ENCODE measurements at places on chromosomes 4 and X.
A peak's percentile ranks its signal among the peaks of the same experiment; 100 is the strongest.

DNA sequence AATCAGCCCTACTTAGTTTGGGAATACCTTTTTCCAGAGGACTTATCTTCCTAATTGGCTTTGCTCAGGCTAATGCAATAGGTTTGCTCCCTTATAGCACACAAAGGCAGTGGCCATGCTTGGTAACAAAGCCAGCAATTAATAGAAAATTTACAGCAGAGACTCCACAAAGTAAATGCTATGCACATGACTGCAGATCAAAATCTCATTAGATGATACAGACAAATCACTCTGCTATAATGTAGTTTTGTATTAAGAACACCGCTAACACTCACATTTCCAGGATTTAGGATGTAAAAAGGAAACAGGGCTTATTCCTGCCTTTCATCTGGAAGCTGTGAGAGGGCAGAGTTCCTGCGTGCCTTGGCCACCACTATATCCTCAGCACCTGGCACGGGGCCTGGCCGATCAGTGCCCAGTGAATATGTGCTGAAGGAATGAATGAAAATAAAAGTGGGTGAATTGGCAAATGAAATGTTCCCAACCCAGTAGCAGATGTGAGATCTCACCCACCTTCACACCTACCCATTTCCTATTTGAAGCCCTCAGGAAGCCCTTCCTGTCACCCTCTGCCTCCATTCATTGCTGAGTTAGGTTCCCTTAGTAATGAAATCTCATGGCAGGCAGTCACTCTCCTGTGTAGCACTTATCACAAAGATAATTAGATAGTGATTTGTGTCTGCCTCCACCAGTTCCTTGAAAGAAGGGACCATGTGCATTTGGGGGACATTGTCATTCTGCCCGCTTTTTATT, 5.1 kb downstream of the SEPTIN6 start:
- no peak for DNase-seq

GRCh38 chr4:146143888-146144287, 31.6 kb upstream of the LSM6 start:
- no peak for DNase-seq

DNA sequence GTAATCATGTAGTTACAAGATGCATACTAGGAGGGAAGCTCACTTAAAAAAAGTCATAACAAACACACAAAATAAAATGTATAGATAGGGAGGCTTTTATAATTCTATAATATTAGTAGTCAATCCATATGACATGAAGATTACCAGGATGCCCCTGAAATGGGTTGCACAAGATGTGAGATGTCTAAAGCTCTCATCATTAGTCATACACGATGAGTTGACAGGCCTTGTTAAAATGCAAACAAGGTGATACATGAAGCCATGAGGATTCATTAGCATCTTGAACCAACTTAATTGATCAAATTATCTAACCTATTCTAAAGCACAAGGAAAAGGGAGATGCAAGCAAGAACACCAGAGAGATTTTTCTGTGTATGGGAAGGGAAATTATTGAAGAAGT, 470.2 kb downstream of the IQCM start:
- no peak for DNase-seq

GRCh38 chr4:112938461-112939058, 110.9 kb upstream of the ANK2 start:
- DNase-seq = no peak

DNA sequence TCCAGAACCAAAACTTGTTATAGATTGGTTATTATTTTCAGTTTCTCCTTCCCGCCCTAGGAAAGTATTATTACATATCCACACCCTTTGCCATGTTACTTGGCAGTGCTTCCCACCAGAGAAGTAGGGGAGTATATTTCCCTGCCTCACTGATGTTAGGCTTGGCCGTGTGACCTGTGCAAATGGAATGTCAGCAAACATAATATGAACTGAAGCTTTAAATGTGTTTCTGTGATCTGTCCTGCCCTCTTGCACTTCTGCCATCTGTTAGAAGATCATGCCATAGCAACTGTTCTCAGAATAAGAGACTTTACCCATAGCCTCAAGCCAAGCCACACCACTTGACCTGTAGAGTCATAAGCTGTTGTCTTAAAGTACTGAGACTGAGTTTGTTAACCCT, 36.7 kb upstream of the NEUROG2 start:
- no peak for DNase-seq

DNA sequence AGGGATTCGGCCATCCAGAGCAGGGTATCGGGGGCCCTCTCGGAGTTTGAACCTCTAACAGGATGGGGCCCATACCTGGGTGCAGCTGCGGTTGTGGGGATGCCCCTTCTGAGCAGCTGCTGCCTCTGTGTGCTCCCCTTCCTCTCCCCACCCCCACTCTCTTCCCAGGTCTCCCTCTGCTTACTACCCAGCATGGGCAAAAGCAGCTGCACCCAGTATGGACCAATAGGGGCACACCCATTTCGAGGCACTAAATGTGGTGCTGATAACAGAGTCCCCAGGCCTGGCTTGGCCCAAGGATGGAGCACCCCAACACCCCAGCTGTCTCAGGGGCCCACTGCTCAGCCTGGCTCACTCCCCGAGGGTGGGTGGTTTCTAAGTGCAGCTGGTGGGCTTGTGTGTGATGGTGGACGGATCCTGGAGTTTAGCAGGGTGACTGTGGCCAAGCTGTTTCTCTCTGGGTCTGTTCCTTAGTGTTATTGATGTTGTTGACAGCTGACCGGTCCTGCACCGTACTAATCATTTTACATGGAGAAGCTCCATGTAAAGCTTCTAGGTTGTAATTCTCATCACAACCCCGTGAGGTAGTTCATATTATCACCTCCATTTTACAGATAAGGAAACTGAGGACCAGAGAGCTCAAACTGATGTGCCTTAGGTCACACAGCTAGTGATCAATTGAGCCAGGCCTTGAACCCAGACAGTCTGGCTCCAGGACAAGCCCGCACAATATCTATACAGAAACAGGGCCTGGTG, 13.1 kb upstream of the KIAA0232 start:
- no peak for DNase-seq

DNA sequence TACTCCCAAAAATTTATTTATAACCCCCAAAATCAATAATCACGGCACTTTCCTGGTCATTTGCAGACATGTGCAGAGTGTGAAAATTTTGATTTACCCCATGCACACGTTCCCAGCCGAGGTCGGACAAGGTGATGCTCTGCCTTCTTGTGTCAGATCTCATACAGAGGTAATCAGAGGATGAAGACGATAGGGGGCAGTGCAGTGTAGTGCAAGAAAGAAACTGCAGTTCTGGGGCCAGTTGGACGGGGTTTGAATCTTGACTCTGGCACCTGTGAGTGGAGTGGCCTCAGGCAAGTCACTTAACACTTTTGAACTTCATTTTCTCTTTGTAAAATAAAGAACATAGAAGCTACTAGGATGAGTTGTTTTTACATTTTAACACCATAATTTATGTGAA, 88.4 kb downstream of the FRMPD3 start:
- DNase-seq = peak; percentile 6

DNA sequence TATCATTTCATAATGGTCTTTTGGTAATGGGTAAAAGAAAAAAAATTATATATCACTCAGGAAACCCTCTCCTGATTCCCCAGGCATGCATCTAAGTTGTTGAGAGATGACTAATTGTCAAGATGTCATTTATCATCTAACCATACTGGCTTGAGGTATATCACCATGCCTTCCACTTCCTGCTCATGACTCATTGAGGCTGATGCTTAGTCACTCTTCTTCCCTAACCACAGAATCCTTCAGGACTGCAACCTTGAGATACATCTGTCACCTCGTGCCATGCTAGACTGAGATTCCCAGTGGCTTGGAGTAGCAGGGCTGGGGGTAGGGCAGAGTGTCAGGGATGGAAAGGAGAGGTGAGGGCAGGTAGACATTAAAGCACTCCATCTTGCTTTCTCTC, 782.5 kb upstream of the INTU start:
- DNase-seq = no peak

DNA sequence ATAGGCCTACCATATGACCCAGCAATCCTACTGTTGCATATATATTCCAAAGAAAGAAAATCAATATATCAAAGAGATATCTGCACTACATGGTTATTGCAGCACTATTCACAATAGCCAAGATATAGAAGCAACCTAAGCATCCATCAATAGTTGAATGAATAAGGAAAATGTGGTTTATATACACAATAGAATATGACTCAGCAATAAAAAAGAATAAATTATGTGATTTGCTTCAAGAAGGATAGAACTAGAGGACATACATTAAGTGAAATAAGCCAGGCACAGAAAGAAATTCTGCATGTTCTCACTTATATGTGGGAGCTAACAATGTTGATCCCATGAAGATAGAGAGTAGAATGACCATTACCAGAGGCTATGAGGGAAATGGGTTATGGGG, 13.1 kb upstream of the FHIP1A start:
- no peak for DNase-seq

DNA sequence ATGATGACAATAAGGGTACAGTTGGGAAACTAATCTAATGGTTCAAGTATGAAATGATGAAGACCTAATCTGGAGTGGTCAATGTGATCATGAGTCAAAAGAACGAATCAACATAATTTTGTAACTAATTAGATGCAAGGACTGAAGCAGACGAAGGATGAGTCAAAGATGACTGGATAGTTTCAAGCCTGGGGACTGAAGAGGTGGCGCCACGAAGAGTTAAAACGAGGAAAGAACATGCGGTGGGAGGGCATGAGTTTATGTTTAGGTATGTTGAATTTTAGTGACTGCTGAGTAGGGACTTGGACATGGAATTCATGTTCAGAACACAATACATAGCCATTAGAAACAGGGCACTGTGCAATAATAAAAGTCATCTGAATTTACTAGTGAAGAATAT, 221.5 kb upstream of the FAM241A start:
- DNase-seq = no peak

- no peak for DNase-seq
Observed at GRCh38 chr4:5217421-5217820, 166.1 kb downstream of the STK32B start.

DNA sequence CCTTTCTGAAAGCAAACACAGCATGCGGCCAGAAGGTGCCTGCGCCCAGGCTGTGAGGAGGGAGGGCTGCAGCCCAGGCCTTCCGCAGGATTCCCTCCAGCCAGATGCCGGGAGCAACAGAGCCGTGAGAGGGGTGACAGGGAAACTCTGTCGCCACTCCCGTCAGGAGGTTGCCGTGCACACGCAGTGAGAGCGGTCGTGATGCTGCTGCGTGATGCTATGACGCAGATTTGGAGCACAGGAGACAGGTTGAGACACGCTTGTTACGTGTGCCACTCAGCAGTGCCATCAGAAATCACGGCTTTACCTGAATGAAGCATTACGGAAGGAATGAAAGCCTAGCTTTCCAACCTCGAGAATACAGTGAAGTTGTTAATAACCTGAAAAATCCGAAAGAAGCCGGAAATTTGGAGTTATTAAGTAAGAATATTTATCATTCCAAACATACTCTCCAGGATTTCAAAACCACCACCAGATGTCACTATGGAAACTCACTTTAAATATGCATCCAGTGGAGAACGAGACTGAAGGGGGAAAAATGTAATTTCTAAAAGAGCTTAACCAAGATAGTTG, 54.4 kb downstream of the FAT1 start:
- no peak for DNase-seq

- DNase-seq = no peak
Observed at GRCh38 chr4:32417113-32417704, 1697.0 kb downstream of the PCDH7 start.

DNA sequence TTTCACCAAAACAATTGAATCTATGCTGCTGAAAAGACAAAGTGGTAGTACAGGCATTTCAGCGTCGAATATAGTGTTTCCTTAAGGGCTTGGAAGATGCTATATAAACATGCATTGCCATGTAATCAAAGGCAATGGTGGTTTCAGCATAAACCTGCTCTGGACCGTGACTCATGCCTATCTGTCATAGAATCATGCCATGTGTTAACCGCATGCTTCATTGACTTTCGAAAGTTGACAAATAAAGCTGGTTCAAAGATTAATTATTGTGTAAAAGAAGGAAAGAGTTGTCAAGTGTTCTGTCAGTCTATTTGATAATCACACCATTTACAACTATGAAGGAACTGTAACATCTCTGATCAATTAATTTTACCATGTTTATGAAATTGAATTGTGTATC, 83.2 kb downstream of the FUNDC1 start:
- no peak for DNase-seq

GRCh38 chrX:10121787-10122186, 35.0 kb upstream of the CLCN4 start:
- no peak for DNase-seq

DNA sequence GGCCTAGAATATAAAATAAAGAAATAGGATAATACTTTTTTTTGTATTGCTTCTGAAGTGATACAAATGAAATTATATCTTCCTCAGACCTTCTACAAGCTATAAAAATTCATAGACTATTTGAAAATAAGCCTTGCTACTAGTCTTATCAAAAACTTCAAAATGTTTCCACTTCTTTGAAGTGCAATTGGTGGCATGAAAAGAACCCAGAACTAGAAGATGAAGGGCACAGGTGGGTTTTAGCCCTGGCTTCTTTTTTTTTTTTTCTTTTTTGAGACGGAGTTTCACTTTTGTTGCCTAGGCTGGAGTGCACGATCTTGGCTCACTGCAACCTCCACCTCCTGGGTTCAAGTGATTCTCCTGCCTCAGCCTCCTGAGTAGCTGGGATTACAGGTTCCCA, 44.2 kb downstream of the GSX2 start:
- no peak for DNase-seq

DNA sequence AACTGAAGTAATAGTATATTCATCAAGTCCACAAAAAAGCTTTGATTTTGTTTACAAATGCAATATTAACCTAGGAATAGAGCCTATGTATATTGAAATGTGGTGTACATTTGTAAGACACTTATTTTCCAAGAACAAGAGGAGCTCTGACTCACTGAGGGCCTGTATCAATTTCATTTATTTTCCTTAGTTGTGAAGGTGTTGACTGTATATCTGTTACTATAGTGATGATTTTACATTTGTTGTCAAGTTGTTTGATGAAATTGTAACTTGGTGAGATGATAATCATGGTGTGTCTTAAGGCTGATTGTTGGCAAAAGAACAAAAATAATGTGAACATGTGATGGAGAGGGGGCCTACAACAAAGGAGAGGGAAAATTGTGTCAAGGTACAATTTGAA, 274.9 kb upstream of the TEX13A start:
- no peak for DNase-seq

DNA sequence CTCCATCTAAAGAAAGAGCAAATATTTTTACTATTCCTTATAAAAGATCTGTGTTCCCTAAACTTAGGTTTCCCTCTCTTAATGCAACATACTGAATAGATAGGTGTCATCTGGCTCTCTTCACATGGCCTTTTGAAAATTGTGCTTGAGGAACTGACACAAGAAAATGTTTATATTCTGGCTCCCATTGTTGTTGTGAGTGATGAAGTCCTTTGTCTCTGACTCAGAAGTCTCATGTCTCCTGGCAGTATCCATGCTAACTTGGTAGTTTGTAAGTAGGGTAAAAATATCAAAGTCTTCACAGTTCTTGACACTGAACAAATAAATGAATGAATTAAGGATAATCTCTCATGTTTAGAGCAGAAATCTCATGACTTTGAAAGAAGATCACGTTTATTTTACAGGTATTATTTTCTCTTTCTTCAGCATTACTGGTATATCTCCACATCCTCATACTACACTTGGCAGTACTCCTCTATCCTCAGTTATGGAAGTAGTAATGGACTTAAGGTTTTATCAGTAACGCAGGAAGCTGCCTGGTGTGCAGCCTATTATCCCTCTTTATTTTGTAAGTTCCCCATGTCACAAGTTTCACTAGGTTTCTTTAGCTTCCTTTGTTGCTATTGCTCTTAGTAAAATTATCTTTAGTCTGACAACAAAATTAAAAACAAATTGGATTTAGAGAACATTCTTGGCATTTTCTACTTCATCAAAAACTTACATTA, 14.2 kb upstream of the PABPC4L start:
- DNase-seq = no peak

GRCh38 chrX:69093960-69094871, 71.0 kb downstream of the PJA1 start:
- no peak for DNase-seq

- DNase-seq = no peak
Observed at GRCh38 chrX:2468261-2469195, 32.2 kb downstream of the DHRSX start.

Measured in stimulated activated CD4-positive, alpha-beta T cell treated with anti-CD3 and anti-CD28 coated beads, Interleukin-1b, Interleukin-23, amount 100 ng/mL, for 24 hours (primary cell).